Activated naive CD4-positive, alpha-beta T cell treated with anti-CD3 and anti-CD28 coated beads, Interleukin-2, amount 50 U/mL, for 72 hours (primary cell): ENCODE measurements at places on chromosomes 6 and 20.

- DNase-seq: no peak
Observed at GRCh38 chr6:68169922-68170321, 465.2 kb upstream of the ADGRB3 start.

GRCh38 chr6:90983462-90983861, 396.6 kb upstream of the MAP3K7 start:
- no peak for DNase-seq

DNA sequence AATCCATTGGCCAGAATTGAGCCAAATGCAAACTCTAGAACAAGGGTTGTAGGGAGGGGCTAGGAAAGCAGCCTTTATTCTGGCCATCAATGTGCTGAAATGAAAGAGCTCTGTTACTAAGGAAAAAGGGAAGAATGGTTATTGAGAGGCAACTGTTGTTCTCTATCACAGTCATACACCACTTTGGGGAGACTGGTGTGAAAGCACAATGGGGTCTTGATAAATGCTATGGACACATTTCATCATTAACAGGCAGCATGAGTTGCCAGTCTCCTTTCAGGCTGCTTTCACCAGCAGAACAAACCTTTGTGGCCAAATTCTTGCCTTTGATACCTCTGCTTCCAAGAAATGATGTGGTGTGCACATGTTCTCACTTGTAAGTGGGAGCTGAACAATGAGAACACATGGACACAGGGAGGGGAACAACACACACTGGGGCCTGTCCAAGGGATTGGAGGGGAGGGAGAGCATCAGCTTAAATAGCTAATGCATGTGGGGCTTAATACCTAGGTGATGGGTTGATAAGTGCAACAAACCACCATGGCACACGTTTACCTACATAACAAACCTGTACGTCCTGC, 86.2 kb downstream of the CDS2 start:
- no peak for DNase-seq

DNA sequence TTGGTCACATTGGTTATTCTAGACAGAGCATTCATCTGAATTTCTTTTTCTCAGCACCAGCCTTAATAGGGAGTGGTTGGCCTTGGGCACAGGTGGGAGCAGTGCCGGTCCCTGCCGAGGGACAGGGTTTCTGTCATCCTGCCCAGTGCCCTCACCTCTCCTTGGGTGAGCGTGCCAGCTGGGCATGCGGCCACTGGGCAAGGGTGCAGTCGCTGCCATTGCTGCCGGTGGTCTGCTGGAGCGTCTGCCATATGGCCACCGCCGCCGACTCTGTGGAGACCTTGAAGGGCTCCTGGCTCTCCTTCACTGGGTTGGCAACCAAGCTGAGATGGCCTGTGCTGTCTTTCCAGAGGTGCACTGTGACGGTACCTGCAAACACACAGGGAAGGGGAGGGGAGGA, 16.4 kb upstream of the UQCC2 start:
- no peak for DNase-seq
